ENCODE measurements at places on chromosomes 5 and 9.

GRCh38 chr5:145362266-145362665 is 472.9 kb downstream of the PRELID2 start:
- DNase-seq = no peak

- DNase-seq = no peak
Measured at GRCh38 chr5:146025114-146025680, 80.2 kb downstream of the PLAC8L1 start.

- DNase-seq = no peak
Measured at GRCh38 chr9:134966697-134967546, 49.2 kb upstream of the FCN1 start.

GRCh38 chr5:58239045-58239444 is 220.8 kb downstream of the PLK2 start:
- DNase-seq = no peak

GRCh38 chr5:134537297-134537696 is 11.8 kb downstream of the JADE2 start:
- DNase-seq = no peak

- DNase-seq = no peak
Measured at GRCh38 chr9:115378758-115379157, 260.8 kb upstream of the TNC start.

- DNase-seq = no peak
Measured at GRCh38 chr9:21779397-21779796, 23.0 kb upstream of the MTAP start.

DNA sequence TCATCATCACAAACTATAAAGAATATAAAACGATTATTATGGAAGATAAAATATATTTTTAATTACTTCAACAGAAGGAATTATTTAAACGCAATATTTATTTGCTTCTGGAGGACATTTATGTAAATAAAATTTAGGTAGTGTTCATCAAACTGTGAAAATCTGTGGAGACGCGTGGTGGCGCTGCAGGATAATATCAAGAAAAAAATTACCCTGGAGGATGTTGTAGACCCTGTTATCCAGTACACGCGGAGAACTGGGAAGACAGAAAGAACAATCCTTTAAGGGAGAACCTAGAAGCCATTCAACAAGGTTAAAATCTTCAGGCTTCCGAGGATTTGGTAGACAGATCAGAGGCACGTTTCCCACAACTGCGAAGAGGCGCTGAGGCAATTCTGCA is at the start of gene PCDHB12:
Gene PCDHB12, plus strand, starts transcription at position 242 of the 400 bp plus-strand sequence. CDS start 189 bp downstream, outside the sequence.
- no peak for DNase-seq

DNA sequence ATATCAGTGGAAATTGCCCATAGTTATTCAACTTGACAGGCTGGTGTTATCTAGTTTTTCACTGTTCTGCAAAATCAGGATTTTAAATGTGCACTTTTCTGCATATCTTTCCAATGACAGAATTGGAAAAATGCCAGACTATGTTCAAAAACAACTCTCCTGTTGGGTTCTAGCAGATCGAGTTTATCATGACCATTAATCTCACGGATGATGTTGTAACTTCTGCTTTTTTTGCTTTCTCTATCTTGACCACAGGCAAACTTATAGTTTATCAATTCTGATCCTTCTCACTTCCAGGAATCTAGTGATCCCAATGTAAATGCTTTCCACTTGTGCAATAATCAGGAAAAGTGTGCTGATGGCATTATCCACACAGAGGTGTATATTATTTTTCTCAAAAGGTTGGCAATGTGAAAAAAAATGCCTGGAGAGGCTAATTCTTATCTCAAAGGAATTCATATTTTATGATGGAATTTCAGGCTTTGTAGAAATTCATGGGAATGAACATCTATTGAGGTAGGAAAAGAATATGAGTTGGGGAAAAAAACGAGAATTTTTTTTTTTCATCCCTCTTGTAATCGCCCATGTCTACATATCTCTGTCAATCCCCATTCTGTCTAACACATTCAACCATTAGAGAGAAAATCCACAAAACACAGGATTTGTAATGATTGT is 73.6 kb upstream of the DAB2 start:
- no peak for DNase-seq

DNA sequence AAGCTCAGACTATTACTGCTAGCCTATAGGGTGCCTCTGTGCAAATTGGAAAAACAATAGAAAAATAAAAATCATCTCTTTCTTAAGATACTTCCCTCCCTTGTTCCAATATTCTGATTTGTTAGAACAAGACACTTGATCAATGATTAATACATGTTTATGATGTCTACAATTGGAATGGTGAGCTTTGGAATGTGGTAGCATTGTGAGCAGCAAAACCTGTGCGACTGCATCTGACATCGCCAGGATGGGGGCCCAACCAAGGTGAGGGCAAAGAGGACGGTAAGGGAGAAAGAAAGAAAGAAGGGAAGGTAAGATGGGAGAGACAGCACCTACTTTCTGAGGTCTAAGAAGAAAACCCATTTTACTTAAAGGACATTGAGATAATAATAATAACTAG is 183.0 kb upstream of the TRIM32 start:
- DNase-seq = no peak

DNA sequence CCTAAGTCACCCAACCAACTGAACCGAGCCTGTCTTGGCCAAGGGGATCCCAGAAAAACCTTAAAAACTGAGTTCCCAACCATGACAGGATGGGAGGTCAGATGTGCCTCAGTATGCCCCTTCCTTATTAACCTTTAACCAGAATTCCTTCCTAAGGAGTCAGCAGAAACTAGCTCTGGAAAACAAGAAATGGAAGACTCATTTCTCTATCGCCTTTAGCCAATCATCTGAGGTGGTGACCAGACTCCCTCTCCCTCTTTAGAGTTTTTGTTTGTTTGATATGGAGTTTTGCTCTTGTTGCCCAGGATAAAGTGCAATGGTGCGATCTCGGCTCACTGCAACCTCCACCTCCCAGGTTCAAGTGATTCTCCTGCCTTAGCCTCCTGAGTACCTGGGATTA is 37.5 kb downstream of the SLC28A3 start:
- no peak for DNase-seq

DNA sequence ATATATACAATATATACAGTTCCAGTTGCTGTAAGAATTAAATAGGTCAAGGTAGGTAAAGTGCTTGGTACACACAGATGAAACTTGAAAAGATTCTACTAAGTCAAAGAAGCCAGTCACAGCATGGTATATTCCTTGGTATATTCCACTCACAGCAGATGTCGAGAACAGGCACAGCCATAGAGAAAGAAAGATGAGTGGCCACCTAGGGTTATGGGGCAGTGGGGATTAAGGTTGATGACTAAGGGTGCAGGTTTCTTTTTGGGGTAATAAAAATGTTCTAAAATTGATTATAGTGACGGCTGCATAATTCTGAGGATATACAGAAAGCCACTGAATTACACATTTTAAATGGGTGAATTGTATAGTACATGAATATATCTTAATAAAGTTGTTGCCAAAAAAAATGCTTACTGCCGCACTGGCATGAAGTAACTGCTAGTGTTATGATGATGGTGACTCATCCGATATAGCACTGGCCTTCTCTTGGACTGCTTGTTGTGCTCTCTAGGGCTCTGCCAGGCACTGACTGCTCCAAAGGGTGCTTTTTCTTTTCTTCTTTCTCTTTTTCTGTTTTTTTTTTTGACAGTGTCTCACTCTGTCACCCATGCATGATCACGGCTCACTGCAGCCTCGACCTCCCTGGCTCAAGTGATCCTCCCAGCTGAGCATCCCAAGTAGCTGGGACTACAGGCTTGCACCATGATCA is 23.5 kb downstream of the TBC1D2 start:
- DNase-seq = no peak

DNA sequence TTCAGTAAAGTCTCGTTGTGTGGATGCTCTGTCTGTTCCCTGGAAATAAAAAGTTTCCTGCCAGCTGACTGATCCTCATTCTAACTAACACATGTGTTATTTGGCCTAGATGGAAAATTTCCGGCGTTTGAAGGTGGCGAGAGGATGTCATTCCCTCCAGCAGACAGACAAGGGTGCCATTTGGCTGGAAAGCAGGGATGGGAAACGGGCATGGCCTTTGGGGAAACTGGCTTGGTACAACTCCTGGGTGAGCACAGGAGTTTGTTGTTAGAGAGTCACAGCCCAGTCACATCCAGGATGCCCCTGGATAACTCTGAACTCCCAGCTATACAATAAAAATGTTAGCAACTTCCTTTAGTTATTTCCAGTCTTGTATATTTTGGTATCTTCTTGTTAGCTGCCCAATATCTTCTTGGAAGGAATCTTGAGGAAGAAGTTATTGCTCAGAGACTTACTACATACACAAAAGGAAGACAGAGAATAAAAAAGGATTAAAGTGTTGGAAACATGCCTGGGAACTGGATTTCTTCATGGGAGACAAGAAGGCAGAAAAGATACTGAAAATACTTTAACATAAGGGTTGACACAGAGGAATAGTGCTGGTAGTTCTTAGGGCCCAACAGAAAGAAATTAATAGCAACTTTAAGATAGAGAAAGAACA is 41.9 kb downstream of the TEK start:
- DNase-seq = no peak

- DNase-seq = no peak
Measured at GRCh38 chr5:22560147-22560546, 293.0 kb downstream of the CDH12 start.

DNA sequence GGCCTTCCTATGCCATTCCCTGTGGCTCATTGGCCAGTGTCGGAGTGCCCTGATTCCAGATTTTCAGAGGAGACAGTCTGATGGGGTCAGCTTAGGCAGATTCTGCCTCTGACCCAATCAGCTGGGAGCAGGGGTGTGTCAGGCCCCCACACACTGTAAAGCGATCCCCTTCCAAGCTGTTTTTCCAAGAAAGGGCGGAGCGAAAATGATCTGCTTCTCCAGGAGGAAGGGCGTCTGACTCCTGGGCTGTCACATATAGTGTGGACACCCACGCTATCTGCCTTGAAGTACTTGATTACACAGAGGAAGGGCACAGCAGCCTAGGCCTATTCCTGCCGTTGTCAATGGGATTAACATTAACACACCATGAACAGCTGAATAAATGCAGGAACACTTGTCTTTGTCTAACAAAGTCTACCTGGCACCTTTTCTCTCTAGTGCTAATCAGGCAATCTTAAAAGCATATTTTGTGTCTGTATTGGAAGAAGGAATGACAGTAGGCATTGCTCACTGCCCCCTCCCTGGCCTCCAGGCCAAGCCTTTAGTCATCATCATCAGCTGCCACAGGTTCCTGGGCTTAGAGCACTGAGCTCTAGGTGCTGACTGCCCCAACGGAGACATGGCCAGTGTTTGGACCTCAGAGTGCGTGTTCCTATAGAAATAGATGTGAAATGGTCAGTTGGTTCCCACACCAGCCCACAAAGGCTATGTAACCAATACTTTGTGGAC is 218.7 kb downstream of the MELK start:
- no peak for DNase-seq

GRCh38 chr5:17978954-17979353 is 344.7 kb downstream of the TAF11L14 start:
- no peak for DNase-seq

DNA sequence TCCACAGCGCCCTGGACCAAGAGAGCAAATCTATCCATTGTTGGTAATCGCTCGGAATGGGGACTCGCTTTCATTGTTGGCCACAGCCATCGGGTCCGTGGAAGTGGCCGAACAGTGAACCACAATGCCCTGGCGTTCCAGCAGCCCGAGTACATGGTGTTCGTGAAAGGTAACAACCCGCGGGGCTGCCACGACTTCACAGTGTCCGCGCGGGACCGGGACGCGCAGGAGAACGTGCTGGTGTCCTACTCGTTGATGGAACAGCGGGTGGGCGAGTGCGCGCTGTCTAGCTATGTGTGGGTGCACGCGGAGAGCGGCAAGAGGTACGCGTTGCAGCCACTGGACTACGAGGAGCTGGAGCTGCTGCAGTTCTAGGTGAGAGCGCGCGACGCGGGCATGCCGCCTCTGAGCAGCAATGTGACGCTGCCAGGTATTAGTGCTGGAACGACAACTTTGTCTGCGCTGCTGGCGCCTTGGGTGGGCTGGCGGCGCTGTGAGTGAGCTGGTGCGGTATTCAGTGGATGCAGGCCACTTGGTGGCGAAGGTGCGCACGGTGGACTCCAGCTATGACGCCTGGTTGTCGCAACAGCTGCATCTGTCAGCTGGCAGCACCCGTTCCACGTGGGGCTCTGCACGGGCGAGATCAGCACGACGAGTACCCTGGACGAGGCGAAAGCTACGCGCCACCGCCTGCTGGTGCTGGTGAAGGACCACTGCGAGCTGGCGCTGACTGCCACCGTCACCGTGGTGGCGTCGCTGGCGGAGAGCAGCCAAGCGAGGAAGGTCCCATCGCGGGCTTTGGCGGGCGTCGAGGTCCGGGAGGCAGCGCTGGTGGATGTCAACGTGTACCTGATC is 6.1 kb upstream of the PCDHA11 start:
- no peak for DNase-seq

GRCh38 chr5:75536694-75537360 is 25.1 kb downstream of the POLK start:
- no peak for DNase-seq

DNA sequence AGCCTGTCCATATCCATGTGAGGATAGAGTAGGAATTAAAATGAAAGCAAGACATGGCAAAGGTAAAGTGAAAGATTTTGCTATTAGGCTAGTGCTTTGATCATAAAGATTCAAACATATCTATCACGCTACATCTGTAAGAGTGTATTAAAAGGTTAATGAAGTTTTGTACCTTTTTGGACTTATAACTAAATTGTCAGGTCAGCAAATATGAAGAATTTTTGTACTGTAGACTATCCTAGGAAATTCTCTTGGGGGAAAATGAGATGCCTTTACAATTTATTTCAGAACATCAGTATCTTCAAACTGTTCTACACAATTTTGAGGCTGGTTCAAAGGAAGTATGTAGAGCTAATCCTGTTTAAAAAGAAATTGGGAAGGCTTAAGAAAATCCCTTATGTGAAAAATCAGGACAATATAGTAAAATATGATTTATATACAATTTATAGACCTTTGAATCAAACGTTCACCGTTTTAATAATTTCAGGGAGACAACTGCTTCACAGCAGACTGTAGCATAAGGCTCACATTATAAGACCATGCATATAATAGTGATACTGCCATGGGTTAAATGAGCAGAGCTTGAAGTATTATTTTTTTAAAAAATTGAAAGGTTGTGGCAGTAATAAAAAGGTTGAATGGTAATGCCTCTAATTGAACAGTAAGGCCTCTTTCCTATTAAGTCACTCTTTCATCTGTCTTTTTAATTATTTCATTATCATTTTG is 639.5 kb upstream of the ARRDC3 start:
- DNase-seq = no peak

DNA sequence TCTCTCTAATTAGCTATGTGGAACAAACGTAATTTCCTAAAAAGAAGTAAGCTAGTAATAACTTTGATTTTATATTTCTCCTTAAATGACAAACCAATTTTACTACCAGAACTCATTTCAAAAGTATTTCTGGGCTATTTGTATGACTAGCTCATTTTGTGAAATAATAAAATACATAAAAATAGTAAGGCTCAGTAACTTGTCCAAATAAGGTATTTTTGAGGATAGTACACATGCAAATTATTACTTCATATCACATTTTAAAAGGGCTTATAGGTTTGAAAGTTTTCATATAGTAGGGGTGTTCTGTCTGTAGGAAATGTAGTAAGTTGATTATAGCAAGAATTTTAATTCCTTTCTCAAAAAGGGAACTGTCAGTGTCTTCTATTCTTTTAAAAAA is 26.5 kb downstream of the C9orf85 start:
- no peak for DNase-seq

GRCh38 chr5:172005708-172006320 is 624 bp downstream of the FBXW11 start:
- peak; percentile 24 for DNase-seq

- no peak for DNase-seq
Measured at GRCh38 chr5:57202811-57203210, 29.0 kb downstream of the GPBP1 start.
